ENCODE measurements at places on chromosomes 2 and 18. TPM values are rescaled to one million over a fixed set of nuclear protein-coding genes. Genes with fewer than 3 reads are reported as not detected.

Gene PLGLB2
- total RNA-seq = 7.4 TPM

Gene UGT1A4
- total RNA-seq = not detected

Gene WDR7
- total RNA-seq = 28.0 TPM

Gene KANSL1L
- 28.0 TPM for total RNA-seq

Gene SKA1
- total RNA-seq = 5.0 TPM

Gene GAREM1
- 9.5 TPM for total RNA-seq

Gene GNAL
- total RNA-seq = 12.6 TPM

Gene KRTCAP3
- 26.1 TPM for total RNA-seq

Gene HOXD3
- 1.1 TPM for total RNA-seq

Gene UGT1A5
- total RNA-seq = not detected

Gene SNTG2
- total RNA-seq = not detected

Gene SERPINB3
- total RNA-seq = not detected

Gene GFPT1
- total RNA-seq = 49.5 TPM

Gene ANKRD30B
- not detected for total RNA-seq

Gene CDK15
- 6.8 TPM for total RNA-seq

Gene GPR45
- not detected for total RNA-seq
